DMS153 (cell line): ENCODE measurements at places on chromosomes 1 and 21.

DNA sequence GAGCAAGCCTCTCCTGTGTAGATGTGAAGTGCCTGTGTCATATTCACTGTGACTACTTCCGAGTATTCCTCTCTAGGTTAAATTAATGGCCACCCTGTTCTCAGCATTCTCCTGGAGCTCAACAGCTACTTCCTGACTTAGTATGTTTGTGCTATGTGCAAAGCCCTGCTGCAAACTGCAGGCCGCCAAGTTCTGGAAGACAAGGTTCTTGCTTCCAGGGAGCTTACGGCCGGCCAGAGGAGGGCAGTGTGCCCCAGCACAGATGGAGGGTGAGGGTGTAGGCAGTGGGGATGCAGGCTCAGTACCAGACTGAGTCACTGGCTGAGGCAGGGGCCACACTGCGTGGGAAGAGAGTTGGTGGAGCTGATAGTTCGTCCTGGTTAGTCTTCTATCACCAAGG lies 43.2 kb downstream of the ELK4 start:
- peak; percentile 70 for DNase-seq

- DNase-seq, result no peak
Observed at GRCh38 chr1:234881893-234882771, 246.5 kb downstream of the TOMM20 start.

GRCh38 chr21:31064803-31065202 lies 26.5 kb upstream of the KRTAP19-8 start:
- DNase-seq, result no peak

- DNase-seq, result no peak
Observed at GRCh38 chr1:202038688-202039346, 28.4 kb downstream of the ELF3 start.

GRCh38 chr1:45009956-45010854 lies 919 bp downstream of the HECTD3 start:
- DNase-seq, result peak; percentile 44

DNA sequence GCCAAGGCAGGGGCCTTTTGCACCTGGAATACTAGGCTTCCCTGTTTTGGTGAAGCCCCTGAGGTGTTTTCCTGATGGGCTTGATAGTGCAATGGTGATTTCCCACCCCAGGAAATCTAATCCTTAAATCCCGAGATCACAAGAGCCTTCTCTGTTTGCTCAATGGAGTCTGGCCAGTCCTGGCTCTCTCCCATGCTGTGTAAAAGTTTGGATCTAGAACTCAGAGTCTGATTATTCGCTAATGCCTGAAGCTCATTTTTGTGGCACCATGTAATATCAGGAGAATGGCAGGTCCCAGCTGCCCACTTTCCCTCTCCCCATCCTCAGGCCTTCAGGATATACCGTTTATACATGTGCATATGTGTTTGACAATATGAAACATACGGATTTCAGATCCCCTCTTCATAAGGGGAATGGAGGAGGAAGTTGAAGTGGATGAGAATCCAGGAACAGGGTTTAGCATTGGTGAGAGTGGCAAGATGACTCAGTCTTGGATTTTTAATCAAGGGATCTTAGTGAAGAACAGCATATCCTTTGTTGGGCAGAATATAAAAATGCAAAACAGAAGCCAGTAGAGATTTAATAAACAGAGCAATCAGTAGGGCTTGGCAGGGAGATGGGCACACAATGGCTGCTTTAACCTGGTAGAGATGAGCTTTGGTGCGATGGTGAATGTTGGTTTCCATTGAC lies 62.1 kb downstream of the CLIC6 start:
- DNase-seq, result no peak

DNA sequence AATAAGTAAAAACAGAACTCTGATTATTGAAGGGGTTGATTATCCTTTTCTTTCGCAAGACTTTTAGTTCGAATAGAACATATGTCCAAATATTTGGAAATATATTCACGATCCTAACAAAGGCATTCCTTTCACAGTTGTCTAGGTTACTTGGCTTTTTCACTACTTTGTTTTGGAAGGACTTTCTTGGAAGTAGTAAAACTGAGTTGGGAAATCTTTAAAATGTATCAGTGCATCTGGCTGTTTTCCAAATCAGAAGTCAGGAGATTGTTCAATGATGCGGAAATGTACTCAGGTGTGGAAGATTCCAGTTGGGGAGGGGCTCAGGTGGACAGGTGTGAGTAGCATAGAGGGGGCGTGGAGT lies 67.1 kb downstream of the SH3BGR start:
- DNase-seq, result no peak

DNA sequence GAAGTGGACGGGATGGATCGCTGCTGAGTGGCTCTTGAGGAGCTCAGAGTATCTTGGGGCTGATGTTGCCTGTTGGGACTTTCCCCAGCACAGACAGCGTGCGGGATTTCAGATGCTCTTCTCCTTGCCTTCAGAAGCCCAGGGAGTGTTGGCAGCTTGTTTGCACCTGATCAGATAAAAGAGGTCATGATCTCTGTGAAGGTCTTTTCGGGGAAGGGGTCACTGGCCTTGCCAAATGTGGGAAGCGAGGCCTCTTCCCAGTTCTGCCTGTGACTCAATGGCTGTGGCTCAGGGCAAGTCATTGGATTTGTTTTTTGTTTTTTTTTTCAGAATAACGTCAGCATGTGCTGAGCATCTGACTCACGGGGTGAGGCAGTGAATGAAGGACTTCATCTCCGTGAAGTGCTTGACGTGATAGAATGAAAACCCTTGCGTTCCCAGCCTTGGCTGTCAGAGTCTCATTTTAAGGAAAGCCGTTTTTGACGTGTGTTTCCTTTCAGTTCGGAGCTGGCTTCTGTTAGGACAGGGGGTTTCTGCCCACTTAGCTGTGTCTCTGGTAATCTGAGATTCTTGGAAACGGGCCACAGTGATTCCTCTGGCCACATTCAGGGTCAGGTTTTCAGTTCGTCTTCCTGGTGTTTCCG lies 46.7 kb downstream of the GALNT2 start:
- no peak for DNase-seq

- DNase-seq, result no peak
Observed at GRCh38 chr1:207063014-207063413, 9.9 kb downstream of the PFKFB2 start.

DNA sequence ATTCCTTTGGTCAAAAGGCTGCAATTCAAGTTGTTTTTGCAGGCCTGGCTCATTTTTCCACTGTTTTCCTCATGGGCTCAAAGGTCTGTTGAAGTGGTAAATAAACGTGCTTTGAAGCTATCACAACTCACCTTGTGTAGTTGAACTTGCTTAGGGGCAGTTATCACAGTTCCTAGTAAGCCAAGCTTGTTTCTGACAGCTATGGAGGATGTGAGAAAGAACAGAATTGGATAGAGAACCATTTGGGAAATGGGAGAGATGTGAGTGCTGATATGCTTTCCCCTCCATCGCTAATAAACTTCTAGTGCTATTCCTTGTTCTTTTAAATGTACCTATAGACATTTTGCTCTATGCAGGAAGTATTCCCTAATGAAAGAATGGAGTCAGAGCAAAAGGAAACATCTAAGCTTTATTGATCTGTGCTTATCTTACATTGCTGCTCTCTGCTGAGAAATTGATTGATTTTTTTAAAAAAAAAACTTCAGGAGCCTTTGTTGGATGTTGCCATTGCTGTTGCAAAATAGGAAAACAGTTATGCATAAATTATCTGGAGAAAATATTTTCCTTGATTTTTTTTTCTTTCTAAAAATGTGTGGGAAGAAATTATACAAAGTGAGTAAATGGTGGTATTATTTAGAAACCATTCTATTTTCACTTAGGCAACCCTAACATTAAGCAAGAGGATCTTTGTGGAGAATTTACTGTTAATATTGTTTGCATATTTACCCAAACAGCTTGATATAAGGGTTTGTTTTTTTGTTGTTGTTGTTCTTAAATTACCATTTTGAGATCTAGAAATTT lies 118.2 kb downstream of the MAGI3 start:
- DNase-seq, result no peak

DNA sequence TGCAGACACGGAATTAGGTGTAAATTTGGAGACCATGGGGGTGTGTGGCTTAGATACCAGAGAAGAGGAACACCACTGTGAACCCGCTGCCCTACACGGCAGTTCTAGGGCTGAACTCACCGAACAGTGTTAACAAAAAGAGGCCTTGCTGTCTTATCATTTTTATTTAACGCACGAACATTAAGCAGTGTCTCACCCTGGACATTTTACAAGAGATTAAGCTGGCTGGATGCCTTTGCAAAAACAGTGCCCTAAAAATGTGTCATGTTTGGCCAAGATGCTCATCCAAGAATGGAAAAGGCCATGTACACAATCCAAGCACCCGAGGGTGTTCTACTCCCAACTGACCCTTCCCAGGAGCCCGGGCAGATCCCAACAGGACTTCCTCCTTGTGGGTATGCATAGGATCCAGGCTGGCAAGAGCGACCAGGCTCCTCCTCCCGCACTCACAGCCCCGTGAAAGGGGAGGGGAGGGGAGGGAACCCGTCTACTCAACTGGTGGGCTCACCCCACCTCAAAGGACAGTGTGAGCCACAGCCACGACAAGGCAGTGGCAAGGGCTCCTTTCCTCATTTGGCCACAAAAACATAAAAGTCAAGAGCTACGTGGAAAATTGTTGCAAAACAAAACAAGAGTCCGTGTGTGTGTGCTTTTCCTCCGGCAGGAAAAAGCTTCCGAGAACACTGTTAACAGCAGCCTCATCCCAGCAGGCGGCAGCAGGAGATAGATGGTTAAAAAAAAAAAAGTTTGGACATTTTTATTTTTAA lies 20.3 kb downstream of the C2CD2 start:
- DNase-seq, result no peak

DNA sequence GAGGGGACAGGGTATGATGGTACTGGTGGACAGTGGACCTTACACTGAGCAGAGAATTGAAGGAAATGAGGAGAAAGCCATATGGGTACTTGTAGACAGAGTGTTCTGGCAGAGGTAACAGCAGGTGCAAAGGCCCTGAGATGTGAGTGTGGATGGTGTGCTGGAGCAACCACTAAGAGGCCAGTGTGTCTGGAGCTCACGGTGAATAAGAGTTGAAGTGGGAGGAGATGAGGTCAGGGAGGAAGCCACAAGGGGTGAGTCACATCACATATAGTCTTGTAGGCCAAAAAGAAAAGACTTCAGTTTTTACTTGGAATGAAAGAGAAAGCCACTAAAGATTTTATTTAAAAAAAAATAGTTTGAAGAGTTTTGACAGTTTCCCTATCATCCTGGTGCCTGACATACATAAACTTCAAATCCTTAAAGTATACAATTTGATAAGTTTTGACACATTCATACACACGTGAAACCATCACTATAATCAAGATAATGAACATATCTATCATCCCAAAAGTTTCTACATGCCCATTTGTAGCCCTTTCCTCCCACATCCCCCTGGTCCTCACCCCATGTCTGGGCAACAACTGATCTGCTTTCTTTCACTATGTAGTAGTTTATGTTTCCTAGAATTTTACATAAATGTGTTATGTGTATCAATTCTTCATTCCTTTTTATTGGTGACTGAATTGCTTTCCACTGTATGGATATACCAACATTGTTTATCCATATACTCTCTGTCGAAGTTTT lies 148.4 kb downstream of the GPATCH2 start:
- no peak for DNase-seq

DNA sequence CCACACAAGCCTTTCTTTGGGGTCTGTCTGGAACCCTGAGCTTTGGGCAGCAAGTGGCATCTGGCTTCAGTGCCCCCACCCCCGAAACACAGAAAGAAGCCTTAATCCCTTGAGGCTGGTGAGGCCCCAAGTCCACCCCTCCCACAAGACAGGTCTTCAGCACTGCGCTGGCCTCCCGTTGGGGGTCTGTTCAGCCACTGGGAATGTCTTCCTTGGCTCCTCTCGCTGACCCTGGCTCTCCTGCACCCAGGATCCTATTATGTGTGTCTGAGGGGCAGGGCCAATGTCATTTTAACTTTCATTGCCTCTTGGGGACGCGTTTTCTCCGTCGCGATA lies 26.9 kb downstream of the ATP8B2 start:
- DNase-seq, result no peak

DNA sequence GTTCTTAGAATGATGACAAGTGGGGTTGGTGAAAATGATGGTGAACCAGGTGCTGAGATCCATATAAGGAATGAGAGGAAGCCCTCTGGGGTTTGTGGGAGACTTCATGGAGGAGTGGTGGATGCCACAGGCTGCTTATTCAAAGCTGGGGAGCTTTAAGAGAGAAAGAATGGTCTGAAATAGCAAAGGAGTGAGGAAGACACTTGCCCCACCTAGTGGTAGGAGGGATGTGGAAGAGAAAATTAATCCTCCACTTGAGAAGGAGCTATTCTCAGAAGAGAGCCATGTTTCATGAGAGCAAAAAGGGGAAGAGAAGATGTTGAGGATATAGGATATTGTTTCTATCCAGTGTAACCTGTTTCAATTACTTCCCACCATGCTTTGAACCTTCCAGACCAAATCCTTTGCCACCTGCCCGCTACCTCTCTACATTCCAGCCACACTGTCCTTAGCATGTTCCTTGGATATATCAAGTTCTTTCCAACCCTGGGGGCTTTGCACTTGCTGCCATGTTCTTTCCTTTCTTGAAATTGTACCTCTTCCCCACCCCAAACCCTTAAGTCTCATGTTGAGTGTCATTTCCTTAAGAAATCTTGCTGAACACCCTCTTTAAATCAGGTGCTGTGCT lies 19.6 kb upstream of the ZNF648 start:
- DNase-seq, result no peak

GRCh38 chr1:147171399-147172167 lies 687 bp downstream of the PRKAB2 start:
- no peak for DNase-seq

DNA sequence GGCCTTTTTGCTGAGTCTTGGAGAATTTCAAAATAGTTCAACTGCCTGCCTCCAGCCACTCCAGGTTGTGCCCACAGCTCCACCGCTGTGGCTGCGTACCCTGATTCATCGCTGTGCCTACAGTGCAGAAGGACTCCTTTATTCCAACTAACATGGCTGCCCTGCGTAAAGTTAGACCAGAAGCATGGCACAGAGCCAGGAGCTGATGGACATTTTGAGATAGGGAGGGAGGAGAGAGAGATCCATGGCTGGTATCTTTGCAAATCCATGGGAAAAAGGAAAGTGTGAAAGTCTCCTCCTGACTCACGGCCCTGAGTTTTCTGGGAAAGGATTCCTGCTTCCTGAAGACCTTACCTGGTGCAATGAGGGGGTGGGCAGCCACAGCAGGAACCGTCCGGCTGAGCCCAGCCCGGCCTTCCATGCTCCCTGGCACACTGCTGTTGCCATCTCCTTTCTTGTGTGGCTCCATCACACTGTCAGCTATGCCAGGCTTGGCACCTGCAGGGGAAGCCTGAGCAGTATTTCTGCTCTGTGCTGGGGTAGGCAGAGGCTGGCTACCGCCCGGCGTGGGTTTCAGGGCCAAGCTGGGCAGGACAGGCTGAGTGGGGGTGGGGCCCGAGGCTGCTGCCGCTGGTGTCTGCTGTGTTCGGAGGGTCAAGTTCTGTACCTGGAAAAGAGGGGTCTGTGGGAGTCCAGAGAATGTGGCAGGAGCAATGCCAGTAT lies 46.0 kb upstream of the A3GALT2 start:
- no peak for DNase-seq

GRCh38 chr1:183097438-183098051 lies 74.3 kb downstream of the LAMC1 start:
- peak; percentile 35 for DNase-seq

DNA sequence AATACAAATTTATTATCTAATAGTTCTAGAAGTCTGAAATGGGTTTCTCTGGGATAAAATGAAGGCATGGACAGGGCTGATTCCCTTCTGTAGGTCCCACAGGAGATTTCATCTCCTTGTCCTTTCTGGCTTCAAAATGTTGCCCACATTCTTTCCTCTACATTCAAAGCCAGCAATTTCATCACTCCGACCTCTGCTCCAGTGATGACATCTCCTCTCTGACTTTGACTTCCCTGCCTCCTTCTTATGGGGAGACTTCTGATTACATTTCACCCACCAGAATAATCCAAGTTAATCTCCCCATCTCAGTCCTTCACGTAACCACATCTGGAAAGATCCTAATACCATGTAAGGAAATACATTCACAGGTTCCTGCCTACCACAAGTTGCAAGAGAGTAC lies 358.0 kb upstream of the C1orf87 start:
- no peak for DNase-seq
